ENCODE measurements at places on chromosomes 7 and 10.

GRCh38 chr7:28072876-28073514 lies 107.6 kb downstream of the JAZF1 start:
- no peak for DNase-seq

DNA sequence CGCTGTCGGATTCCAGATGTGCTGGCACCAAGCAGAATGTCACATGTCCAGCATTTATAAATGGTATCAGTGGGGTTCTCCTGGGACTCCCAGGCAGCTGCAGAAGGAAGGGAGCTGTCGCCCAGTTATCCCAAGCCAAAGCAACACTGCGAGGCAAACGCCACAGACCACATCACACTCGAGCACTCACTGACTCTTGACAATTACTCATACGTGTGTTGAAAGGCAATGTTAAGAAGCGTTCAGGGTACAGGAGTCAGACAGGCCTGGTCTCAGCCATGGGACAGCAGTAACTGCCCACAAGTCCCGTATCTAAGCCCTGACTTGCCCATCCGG lies 113.4 kb downstream of the DIP2C start:
- no peak for DNase-seq

GRCh38 chr10:75143353-75143752 lies 31.9 kb downstream of the SAMD8 start:
- DNase-seq: no peak

GRCh38 chr10:51528527-51528926 lies 170.9 kb downstream of the CSTF2T start:
- no peak for DNase-seq

DNA sequence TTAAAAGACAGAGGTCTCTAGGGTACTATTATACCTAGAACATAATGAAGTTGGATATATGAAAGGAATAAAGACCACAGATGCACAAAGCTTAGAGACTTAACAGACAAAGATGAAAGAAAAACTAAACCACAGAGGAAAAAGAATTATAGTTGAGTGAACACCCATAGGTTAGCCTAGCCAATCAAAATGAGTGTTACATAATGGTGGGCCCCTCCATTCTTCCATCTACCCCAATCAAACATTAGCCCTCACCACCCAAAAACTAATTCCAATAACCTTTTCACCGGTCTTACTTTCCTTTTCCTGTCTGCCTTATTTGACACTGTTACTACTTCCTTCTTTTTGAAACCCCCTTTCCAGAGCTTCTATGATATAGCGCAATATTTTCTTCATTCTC lies 130.1 kb downstream of the ELMO1 start:
- DNase-seq: peak; percentile 13

- no peak for DNase-seq
Observed at GRCh38 chr10:125260260-125260659, 99.9 kb upstream of the CTBP2 start.

DNA sequence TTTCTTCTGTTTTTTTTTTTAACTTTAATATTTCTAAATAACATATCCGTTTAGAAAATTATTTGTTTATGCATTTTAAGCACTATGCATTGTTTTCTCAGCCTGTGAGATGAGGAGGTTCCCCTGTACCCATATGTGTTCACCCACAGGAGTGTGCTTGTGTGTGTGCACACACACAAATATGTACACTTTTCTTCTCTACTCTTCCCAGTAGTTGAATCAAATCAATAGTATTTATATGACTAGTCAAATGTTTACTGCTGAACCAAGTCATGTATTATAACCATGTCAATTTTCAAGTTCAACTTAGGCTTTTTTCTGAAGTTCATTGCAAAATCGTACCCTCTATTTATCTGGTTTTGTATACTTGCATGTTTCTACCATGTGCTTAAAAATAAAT lies 37.3 kb downstream of the HDAC9 start:
- no peak for DNase-seq

DNA sequence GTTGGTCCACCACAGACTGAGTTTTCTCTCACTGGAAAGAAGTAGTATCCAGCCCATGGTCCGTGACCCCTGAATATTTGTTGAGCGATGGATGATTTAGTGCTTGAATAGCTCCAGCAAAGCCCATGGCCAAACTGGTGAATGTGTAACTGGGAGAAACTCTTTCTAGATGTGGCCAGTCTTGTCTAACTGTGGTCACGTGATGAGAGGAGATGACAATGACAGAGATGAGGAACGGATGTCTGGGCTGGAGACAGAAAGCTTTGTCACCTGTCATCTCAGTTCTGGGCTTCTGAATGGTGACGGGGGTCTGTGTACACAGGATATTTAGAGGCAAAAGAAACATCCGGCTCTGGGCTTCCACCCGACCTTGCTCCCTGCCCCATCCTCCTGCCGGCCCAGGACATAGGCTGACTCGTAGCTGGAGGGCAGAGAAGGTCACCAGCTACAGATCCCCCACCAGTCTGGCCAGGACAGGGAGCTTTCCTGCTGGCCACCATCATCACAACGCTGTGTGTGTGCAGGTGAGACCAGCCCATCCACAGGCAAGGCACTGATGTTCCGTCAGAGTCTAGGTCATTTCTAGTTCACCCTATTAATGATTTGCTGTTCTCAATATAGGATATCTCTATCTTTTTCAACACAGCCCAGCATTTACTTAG lies 152.5 kb upstream of the TNS3 start:
- no peak for DNase-seq

GRCh38 chr10:122487174-122487765 lies 25.9 kb downstream of the HTRA1 start:
- peak; percentile 38 for DNase-seq

DNA sequence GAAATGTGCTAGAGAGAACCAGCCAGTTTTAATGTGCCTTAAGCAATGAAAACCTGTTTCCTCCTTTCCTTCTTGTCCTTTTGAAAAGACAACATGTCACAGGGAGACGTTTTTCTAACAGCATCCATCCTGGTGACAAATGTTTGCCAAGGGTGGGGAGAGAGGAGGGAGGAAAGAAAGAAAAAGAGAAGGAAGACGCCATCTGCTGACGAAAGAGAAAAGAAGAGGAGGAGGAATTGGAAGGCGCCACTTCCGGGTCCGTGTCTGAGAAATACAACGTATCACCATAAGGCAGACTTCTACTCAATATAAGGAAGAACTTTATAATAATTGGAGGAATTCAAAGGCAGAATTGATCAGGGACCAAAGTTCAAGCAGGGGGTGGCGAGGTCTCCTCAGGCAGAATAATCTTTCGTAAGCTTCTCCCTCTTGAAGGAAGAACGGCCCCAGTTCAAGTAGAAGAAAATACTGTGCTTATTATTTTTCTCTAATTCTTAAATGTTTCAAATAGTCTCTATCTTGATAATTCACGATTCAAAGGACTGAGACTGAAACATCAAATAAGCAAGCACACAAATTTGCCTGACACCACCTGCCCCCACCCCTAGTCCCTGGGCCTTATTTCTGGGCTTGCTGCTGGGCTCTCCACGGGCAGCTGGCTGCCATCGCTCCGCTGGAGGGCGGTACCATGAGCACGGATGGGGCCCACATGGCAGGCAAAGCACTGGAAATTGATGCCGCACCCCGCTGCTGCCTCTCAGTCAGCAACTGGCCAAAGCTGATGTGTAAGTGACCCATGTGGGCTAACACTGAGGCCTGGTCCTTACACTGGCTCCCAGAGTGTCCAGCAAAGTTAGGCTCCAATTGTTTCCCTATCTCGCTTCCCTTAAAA lies 273.7 kb upstream of the KLF14 start:
- peak; percentile 82 for DNase-seq

- DNase-seq: no peak
Observed at GRCh38 chr7:154919344-154920225, 83.3 kb downstream of the PAXIP1 start.

- DNase-seq: no peak
Observed at GRCh38 chr10:76523791-76524351, 1092.4 kb downstream of the LRMDA start.

- no peak for DNase-seq
Observed at GRCh38 chr7:37757563-37757962, 74.0 kb downstream of the GPR141 start.

DNA sequence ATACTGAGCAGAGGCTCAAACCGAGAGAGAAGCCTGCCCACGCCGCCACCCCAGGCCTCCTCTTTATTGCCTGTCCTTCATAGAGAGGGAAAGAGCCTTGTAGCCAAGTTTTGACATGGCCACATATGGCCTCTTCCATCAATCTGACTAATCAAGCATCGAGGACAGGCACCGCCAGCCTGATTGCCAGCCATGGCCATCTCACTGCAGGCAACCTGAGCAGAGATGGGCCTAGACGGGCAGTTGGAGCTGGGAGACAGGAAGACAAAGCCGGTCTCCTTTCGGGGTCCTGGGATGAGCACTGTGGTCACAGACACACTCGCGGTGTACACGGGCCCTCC lies 67.2 kb downstream of the EBF3 start:
- DNase-seq: no peak

GRCh38 chr10:133278577-133279265 lies 2.1 kb upstream of the ADAM8 start:
- peak; percentile 94 for DNase-seq

GRCh38 chr7:131011432-131011742 lies 277.4 kb upstream of the KLF14 start:
- peak; percentile 67 for DNase-seq

All from MV-4-11 (cell line).